ENCODE measurements at places on chromosomes 1 and 21.

- no peak for DNase-seq
- peaks cover 31% of the 10 kb centered on the region for H3K36me3 ChIP-seq
- peak within 1 kb of the TSS; percentile 66 for H3K4me3 ChIP-seq
- peak within 1 kb of the TSS; percentile 84 for H3K27ac ChIP-seq
Observed at GRCh38 chr1:32200226-32201010, at the start of gene CCDC28B. Gene CCDC28B, plus strand, starts transcription at chr1:32200595. Its CDS starts 1,341 bp downstream, at chr1:32201936.

DNA sequence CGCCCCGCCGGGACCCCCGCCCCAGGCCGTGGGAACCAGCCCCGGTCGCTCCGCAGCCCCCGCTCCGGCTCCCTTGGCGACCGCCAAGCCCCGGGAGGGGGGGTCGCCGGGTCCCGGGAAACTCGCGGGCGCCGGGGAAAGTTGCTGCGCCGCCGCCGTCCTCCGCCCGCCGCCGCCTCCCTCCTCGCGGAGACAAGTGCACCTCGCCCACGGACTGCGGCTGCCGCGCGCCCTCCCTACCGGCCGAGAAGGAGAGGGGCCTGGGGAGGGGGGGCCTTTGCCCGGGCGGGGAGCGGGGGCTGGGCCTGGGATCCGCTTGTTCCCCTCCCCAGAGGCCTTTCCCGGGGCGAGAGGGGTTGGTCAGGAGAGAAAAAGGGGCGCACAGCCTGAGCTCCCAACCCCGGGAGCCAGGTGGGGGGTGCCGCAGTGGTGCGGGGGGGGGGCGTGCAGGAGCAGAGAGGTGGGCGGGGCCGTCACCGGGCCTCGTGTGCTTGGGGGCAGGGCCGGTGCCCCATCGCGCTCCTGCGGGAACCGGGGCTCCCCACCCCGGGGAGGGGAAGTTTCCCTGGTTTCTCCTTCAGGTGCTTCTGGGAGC lies 592 bp downstream of the AGRN start:
- no peaks in the 10 kb centered on the region for H3K27me3 ChIP-seq
- H3K4me3 ChIP-seq: peak overlapping the region; percentile 87
- H3K27ac ChIP-seq: peak overlapping the region; percentile 93
- DNase-seq: no peak
- H3K4me1 ChIP-seq: peaks cover 62% of the 10 kb centered on the region
- H3K36me3 ChIP-seq: no peaks in the 10 kb centered on the region

DNA sequence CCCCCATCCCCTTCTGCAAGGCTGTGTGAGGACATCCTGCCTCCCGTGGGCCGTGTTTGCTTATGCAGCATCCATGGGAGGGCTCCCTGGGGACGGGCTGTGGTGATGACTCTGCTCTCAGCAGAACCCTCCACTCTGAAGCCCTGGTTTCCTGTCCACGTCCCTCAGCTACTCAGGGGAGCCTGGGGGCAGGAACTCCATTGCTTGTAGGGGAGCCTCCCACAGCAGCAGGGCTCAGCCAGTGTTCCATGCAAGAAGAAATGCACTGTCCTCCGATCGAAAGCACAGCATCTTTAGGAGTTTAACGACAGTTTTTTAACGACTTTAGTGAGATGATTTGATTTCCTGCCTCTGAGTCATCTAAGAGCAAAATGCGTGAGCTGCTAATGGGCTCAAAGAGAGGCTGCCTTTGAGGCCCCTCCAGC lies 8.3 kb upstream of the KCNAB2 start:
- no peak overlapping the region for H3K4me3 ChIP-seq
- no peaks in the 10 kb centered on the region for H3K4me1 ChIP-seq
- no peaks in the 10 kb centered on the region for H3K27me3 ChIP-seq
- DNase-seq: no peak

DNA sequence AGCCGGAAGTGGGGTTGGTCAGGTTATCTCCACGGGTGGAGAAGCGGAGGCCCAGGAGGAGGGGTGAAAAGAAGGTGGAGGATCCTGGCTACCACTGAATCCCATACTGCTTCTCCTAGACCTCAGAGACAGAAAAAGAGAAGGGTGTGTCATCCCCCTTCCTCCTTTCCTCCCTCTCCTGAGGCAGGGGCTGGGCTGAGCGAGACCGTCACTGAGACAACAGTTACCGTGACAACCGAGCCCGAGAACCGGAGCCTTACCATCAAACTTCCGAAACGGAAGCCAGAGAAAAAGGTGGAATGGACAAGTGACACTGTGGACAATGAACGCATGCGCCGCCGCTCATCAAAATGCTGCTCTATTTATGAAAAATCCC lies 42.1 kb upstream of the NBPF3 start:
- H3K27me3 ChIP-seq: no peaks in the 10 kb centered on the region
- H3K4me3 ChIP-seq: no peak overlapping the region
- no peaks in the 10 kb centered on the region for H3K36me3 ChIP-seq

DNA sequence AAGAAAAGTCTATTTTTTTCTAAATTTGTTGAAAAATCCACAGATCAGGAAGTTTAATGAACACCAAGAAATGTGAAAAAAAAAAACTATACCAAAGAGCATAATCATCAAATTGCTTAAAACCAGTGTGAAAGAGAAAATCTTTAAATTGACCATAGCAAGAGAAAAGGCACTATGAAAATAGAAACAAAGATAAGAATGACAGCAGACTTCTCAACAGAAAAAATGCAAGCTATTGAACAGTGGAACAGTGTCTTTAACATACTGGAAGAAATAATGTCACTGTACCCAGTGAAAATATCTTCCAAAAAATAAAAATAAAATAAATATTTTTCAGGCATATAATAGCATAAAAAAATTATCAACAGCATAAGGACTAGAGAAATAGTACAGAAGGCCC lies 243.0 kb upstream of the GJB5 start:
- no peak overlapping the region for H3K27ac ChIP-seq
- no peaks in the 10 kb centered on the region for H3K27me3 ChIP-seq
- no peaks in the 10 kb centered on the region for H3K36me3 ChIP-seq
- no peak overlapping the region for H3K4me3 ChIP-seq
- no peaks in the 10 kb centered on the region for H3K4me1 ChIP-seq

DNA sequence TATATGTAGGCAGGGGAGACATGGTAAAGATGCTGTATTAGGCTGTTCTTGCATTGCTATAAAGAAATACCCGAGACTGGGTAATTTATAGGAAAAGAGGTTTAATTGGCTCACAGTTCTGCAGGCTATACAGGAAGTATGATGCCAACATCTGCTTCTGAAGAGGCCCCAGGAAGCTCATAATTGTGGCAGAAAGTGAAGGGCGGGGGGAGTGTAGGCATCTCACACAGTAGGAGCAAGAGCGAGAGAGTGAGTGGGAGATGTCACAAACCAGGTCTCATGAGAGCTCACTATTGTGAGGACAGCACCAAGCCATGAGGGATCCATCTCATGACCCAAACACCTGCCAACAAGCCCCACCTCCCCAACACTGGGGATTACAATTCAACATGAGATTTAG lies 21.1 kb downstream of the MAN1A2 start:
- peaks cover 43% of the 10 kb centered on the region for H3K4me1 ChIP-seq
- H3K4me3 ChIP-seq: no peak overlapping the region

DNA sequence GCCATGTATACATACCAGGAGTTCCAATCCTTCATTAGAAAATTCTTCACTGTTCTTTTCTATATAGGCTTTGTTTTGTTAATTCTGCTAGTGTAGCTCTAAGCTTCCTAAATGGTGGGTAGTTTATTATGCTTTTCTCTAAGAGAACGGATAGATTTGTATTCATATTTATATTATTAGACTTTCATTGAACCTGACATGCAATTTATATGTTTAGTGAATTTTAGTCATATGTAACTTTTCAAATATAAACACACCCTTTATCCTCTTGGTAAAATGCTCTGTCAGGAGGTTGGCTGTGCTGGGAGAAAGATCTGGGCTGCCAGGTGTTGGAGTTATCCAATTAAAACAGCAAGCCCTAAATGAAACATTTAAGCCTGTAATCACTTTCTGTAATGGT lies 369.7 kb upstream of the RGS18 start:
- no peaks in the 10 kb centered on the region for H3K27me3 ChIP-seq
- no peak overlapping the region for H3K27ac ChIP-seq
- H3K4me3 ChIP-seq: no peak overlapping the region
- no peaks in the 10 kb centered on the region for H3K36me3 ChIP-seq
- H3K4me1 ChIP-seq: no peaks in the 10 kb centered on the region

- DNase-seq: no peak
- peaks cover 43% of the 10 kb centered on the region for H3K36me3 ChIP-seq
- no peaks in the 10 kb centered on the region for H3K4me1 ChIP-seq
- H3K4me3 ChIP-seq: no peak overlapping the region
- no peaks in the 10 kb centered on the region for H3K27me3 ChIP-seq
- H3K27ac ChIP-seq: no peak overlapping the region
Observed at GRCh38 chr1:151104630-151105029, 34.1 kb downstream of the GABPB2 start.

- peak; percentile 72 for DNase-seq
- no peak overlapping the region for H3K4me3 ChIP-seq
- H3K27me3 ChIP-seq: no peaks in the 10 kb centered on the region
- H3K36me3 ChIP-seq: no peaks in the 10 kb centered on the region
Observed at GRCh38 chr1:116287341-116288200, 85.5 kb upstream of the ATP1A1 start.

GRCh38 chr1:71068325-71069240 lies 12.3 kb downstream of the ZRANB2 start:
- H3K27me3 ChIP-seq: no peaks in the 10 kb centered on the region
- no peak overlapping the region for H3K4me3 ChIP-seq
- no peak overlapping the region for H3K27ac ChIP-seq
- no peaks in the 10 kb centered on the region for H3K4me1 ChIP-seq
- no peak for DNase-seq

DNA sequence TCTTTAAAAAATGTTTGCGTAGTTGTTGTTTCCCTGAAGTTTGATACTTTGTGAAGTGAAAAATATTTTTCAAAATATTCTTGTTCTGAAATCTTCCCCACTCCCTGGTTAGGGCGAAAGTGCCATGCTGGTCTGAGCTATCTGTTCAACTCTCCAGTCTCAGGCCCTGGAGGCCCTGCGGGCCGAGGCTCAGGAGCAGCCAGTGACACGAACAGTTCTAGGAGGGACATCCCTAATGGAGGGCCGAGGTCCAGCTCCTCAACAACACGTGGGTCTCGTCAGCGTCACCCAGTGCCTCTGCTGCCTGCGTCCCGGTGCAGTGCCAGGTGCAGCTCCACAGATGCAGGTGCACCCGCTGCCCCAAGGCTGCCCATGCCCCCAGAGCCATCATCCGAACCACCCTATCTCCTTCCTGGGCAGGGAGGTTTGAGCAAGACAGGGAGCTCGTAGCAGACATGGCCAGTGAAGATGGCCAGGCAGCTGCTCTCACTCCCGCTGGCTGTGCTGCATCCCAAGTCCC lies 69.7 kb upstream of the COL6A1 start:
- no peak for DNase-seq
- no peaks in the 10 kb centered on the region for H3K36me3 ChIP-seq
- H3K4me3 ChIP-seq: no peak overlapping the region
- H3K27me3 ChIP-seq: peaks cover 7% of the 10 kb centered on the region
- no peak overlapping the region for H3K27ac ChIP-seq

DNA sequence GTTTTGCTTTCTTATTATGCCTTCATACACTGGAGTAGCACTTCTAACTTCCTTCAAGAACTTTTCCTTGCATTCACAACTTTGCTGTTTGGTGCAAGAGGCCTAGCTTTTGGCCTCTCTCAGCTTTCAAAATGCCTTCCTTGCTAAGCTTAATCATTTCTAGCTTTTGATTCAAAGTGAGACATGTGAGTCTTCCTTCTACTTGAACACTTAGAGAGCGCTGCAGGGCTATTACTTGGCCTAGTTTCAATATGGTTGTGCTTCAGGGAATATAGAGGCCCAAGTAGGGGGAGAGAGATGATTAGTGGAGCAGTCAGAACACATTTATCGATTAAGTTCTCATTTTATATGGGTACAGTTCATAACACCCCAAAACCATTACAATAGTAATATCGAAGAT lies 12.4 kb downstream of the ANGEL2 start:
- no peak overlapping the region for H3K27ac ChIP-seq
- H3K27me3 ChIP-seq: no peaks in the 10 kb centered on the region
- DNase-seq: no peak
- peaks cover 76% of the 10 kb centered on the region for H3K36me3 ChIP-seq
- H3K4me3 ChIP-seq: no peak overlapping the region

GRCh38 chr1:228112617-228113016 lies 3.5 kb upstream of the MRPL55 start:
- DNase-seq: no peak
- no peak overlapping the region for H3K4me3 ChIP-seq
- H3K27me3 ChIP-seq: no peaks in the 10 kb centered on the region

DNA sequence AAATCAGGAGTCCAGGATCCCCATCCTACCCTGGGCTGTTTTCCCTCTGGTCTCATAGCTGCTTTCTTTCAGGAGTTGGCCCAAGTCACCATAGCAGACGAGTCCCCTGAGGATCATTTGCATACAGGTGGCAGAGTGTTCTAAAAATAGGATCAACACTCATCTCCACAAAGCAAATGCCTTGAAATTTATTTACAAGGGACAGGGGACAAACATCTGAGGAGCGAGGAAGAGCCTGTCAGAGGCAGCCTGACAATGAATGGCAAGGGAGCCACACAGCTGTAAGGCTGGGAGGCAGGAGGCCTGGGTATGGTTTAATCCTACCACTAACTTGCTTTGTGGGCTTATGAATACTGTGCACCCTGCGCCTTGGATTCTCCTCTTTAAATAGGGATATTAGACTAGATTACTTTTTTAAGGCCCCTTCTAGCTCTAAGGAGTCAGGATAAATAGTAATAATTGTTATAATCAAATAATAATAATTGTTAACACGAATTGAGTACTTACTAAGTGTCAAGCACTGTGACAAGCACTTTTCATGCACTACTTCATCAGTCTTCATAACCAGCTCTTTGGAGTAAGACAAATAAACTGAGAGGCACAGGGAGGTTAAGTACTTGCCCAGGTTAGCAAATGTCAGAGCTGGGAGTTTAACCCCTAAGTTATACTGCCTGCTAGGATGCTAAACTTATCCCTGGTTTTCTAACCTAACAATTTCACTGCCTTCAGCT lies 34.5 kb downstream of the RAB3B start:
- H3K4me3 ChIP-seq: no peak overlapping the region
- no peak overlapping the region for H3K27ac ChIP-seq
- no peaks in the 10 kb centered on the region for H3K4me1 ChIP-seq
- no peak for DNase-seq

- no peak for DNase-seq
- no peak overlapping the region for H3K4me3 ChIP-seq
- no peak overlapping the region for H3K27ac ChIP-seq
- H3K36me3 ChIP-seq: no peaks in the 10 kb centered on the region
- H3K4me1 ChIP-seq: no peaks in the 10 kb centered on the region
Observed at GRCh38 chr1:213138892-213139291, 87.9 kb downstream of the RPS6KC1 start.

- H3K27ac ChIP-seq: no peak overlapping the region
- H3K4me3 ChIP-seq: no peak overlapping the region
- no peaks in the 10 kb centered on the region for H3K27me3 ChIP-seq
- no peaks in the 10 kb centered on the region for H3K4me1 ChIP-seq
Observed at GRCh38 chr1:212688341-212689047, 11.1 kb downstream of the BATF3 start.

DNA sequence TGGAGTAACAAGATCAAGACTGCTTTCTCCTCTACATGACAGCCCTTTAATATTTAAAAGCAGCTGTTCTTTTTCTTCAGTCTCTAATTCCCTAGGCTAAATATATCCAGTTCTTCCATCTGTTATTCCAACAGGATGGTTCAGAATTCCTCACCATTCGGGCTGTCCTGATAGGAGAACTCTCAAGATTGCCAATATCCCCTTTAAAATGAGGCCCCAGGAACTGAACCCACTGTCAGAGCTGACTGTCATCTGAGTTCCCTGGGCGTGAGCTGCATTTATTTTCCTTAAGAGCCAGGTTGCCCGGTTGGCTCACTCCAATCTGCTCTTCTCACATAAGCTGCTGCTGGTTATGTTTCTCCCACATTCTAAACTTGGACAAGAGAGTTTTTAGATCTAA lies 177.6 kb downstream of the MIS18A start:
- DNase-seq: no peak
- H3K4me3 ChIP-seq: no peak overlapping the region
- no peaks in the 10 kb centered on the region for H3K27me3 ChIP-seq
- no peak overlapping the region for H3K27ac ChIP-seq
- H3K4me1 ChIP-seq: no peaks in the 10 kb centered on the region

Measured in esophagus muscularis mucosa (tissue), 4 donors.